Glomerular endothelial cell (primary cell): ENCODE measurements at places on chromosomes 5 and 9. TPM values are rescaled to one million over a fixed set of nuclear protein-coding genes. Genes with fewer than 3 reads are reported as not detected.

DNA sequence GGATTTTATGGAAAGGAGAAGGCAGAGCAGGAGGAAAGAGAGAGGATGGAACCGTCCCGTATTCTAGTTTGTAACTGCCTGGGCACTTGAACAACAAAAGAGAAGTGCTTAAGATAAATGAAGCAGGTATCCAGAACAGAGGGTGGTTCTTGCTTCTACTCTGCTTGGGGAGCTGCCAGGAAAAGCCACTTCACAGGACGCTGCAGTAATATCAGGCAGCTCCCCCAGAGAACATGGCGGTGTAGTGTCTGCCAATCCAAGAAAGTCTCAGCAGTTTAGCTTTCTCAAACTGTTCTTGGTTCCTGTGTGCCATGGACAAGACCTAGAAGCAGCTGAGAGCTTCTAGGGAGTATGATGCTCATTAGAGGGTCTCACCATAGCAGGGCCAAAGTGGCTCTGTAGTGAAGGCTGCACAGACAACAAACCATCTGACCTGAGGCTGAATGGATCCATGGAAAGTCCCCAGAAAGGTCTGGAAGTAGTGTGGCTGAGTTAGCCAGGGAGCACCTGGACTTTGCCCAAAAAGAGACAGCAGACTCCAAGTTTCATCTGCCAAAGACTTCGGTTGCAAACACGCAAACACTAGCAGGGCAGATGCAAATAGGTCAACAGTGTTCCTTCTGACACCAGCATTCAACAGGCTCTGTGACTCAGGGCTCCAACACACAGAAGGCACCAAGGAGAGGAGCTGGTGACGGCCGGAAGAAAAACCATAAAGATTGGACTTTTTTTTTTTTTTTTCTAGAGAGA, 72.2 kb upstream of the TNFSF8 start:
- no peak for DNase-seq

LTC4S gene
- not detected in 2 replicates for total RNA-seq

- no peak for DNase-seq
These were observed 131.1 kb downstream of the PAX5 start for GRCh38 chr9:36902861-36903524.

- no peak for DNase-seq
These were observed 1.3 kb downstream of the SPATA31E1 start for GRCh38 chr9:87883990-87884389.

ZNF366 gene
- total RNA-seq = 33.7 and 45.4 TPM in 2 replicates

GRCh38 chr5:16082053-16082452, 97.5 kb downstream of the MARCHF11 start:
- no peak for DNase-seq

- no peak for DNase-seq
These were observed 33.0 kb upstream of the CTNNAL1 start for GRCh38 chr9:109046346-109046745.
